ENCODE measurements at places on chromosomes 11 and 22. TPM values are rescaled to one million over a fixed set of nuclear protein-coding genes. Genes with fewer than 3 reads are reported as not detected.

The SLC25A22 gene
- total RNA-seq: 10.7 TPM

The DDIAS gene
- total RNA-seq: 1.9 TPM

The ACO2 gene
- 81.6 TPM for total RNA-seq

The ALX4 gene
- total RNA-seq: not detected

The MS4A14 gene
- total RNA-seq: not detected

The RIMBP3B gene
- total RNA-seq: 0.26 TPM

The GRAMD1B gene
- total RNA-seq: 5.0 TPM

The SHANK2 gene
- total RNA-seq: 2.6 TPM

All from aortic smooth muscle cell (primary cell).